ENCODE measurements at places on chromosomes 6 and 20.

GRCh38 chr20:56222201-56222600, 26.3 kb upstream of the MC3R start:
- no peak for DNase-seq

DNA sequence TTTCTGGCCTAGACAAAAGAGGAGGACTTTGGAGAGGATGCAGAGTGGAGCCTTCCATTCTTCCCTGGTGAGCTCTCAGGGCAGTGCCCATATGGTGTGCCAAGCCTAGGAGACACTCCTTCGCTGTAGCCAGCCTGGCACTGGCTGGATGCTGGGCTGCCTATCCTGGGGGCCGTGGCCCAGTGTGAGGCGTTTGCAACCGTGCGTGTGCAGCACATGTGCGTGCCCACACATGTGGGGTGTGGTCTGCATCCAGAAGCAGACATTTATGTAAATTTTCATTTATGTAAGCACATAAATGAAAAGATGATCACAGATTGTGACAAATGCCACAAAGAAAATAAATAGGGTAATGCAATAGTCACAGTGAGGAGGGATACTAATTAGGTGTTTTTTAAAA, 35.8 kb upstream of the ZNF831 start:
- no peak for DNase-seq

GRCh38 chr6:41597246-41598000, 40.8 kb upstream of the MDFI start:
- DNase-seq = no peak

- DNase-seq = no peak
Measured at GRCh38 chr20:58340853-58341252, 31.3 kb downstream of the RAB22A start.

GRCh38 chr6:127971945-127972391, 71.1 kb upstream of the THEMIS start:
- peak; percentile 14 for DNase-seq

DNA sequence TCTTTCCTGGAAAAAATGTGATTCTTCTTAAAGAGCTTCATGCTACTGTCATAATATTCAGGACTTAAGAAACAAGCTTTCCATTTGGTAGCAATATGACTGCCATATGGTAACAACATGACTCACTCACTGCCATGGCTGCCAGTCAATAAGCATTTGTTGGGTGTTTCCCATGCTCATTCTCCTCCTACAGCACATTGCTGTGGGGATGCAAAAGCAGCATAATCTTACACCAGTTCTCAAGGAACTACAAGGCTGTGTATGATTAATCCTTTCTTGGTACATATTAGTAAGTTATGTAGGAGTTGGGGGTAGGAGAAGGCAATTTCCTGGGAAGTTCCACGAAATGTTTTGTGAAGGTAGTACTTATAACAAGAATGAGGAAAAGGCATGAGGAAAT, 76.7 kb downstream of the CEP162 start:
- no peak for DNase-seq

DNA sequence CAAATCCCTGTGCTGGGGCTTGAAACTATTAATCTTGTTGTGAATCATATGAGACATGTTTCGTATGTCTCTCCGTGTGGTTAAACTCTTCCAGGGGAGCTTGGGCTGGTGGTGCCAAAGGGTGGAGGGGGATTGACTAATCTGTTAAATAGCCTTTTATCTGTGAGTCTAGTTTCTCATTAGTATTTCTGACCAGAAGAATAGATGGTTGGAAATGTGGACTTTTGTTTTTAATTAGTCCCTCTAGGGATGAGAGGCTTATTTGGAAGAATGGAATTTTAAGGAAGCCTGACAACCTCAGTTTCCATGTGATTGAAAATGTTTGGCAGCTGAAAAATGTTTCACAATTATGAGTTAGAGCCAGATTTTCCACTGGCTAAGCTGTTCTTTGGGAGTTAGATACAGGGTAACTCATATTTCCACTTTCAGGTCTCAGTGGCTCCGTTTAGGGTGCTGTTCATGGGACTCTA, 117.3 kb downstream of the BCKDHB start:
- no peak for DNase-seq

DNA sequence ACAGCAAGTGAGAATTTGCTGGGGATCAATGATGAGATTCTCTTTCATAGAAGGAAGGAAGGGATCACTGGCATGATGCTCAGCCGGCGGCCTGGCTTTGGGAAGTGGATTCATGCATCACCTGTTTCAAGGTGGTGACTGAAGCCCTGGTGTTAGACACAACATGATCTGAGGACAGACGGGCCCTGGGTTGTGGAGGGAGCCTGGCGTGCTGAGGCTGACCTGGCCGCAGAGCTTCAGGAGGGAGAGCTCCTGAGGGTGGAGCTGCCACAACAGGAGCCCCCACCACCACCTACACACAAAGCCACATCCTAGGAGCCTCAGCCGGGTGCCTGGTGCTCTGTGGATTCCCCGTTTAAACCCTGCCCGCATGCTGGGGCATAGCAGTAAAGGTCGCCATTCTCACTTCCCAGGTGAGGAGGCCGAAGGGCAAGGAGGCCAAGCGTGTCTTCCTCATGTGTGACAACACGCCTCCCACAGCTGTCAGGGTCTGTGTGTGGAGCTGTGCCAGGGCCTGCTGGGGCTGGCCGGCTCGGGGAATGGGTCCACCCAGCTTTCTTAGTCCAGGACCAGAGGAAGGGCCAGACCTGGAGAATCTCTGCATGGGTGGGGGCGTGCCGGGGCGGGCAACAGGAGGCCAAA, 107.0 kb downstream of the ERMARD start:
- no peak for DNase-seq

DNA sequence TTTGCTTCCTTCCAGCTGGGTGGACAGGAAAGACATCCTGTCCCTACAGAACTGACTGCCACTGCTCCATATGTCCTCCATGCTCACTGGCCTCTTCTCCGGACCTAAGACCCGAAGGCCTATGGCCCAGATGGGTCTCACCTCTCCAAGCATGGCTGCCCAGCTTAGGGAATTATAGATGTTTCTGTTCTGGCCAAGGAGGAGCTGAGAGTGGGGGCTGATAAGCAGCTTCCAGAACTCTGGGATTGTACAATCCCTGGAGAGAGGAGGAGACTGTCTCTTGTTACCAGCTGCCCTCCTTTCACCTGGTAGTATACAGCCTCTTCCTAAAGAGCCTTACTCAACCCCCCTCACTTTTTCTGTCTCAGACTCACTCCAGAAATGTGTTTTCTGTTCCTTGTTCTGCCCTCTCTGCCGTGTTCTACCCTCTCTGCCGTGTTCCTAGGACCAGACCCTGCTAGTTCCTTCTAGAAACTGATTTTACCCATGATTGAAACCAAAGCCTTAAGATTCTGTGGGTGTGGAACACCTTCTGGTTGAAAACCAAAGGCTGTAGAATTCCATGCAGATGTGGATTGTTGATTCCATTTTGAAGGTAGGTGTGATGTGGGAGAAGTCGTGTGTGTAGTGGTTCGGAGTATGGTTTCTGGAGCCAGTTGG, 28.7 kb downstream of the ANKS1A start:
- DNase-seq = no peak

DNA sequence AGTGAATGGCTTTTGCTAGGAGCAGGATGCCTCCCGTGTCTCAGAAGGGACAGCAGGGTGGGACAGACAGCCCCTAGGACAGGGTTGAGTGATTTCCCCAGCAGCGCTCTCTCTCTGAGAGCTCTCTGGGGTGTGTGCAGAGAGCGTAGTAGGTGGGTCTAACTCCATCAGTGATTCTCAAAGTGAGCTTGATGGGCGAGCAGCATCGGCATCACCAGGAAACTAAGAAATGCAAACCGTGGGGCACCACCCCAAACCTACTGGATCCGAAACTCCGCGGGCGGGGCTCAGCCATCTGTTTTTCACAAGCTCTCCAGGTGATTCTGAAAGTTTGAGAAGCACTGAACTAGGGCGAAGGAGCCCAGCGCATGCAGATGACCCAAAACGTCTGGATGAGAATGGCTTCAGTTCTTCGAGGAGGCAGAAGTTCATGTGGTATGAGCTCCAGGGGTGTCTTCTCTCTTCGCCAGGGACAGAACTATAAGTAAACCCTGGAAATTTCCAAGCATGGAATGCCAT, 119.6 kb upstream of the RNF24 start:
- no peak for DNase-seq

DNA sequence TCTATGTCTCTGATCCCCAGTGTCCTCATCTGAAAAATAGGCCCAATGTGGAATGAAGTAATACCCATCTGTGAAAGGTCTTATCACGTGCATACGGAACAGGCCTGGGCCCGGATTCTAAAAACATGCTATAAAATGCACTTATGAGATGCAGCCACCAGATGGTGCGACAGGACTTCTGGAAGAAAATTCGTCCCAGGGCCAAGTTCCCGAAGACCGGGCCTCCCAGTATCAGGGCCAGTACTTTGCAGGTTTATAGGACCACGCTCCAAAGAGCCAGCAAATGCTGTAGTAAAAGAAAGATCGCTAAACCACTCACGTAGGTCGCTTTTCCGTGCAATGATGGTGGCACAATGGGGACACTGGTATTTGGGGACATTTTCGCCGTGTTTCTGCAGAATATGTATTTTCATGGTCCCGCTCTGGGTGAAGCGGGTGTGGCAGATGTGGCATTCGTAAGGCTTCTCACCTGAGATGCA, 10.6 kb downstream of the CTCFL start:
- no peak for DNase-seq

DNA sequence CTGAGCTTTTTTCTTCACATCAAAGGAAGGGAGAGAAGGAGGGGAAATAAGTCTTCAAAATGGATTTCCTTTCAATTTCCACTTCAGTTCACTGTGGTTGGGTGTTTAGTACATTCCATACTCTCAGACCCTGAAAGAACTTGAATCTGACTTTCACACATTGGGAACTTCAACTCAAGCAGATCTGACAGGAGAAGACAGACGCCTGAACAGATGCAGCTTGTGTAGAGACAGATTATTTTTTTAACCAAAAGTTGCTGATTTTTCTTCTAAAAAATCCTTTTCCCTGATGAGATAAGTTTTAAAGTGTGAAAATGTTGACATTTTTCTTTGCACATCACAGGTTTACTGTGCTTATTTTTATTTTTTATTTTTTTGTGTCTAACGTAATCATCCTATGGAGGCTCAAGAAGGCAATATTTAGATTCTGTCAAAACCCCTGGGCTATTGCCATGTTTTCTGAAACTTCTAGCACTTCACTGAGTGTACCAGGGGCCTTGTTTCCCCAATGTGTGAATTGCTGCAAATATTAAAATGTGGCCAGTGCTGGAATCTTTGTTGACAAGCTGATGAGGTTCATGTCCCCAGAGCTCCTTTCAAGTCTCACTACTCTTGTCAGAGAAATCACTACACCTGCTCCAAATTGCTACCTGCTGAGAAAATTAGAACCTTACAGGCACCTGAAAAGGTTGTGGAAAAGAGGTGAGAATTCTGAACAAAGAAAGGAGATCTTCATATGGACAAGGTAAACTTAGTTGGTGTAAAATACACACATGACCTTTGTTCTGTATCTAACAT, 214.8 kb upstream of the BTBD3 start:
- no peak for DNase-seq

- no peak for DNase-seq
Measured at GRCh38 chr6:108946695-108947094, 98.5 kb downstream of the ARMC2 start.

DNA sequence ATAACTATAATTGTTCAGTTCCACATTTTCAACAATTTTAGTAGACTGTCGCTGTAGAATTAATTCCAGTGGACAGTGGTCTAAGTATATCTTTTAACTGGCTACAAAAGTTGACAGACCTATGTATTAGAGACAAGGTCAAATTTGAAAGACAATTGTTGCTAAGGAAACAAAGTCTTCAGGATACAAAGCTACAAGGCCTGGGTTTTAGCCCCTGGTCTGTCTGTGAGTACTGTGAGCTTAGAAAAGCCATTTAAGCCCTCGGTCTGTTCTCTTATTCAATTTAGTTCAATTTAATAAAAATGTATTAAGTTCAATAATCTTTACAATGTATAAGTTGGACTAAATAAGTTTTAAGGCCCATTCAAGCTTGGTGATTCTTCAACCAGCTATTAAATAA, 352.5 kb downstream of the HDGFL1 start:
- no peak for DNase-seq

GRCh38 chr6:116012471-116012949, 48.2 kb downstream of the FRK start:
- DNase-seq = no peak

- DNase-seq = no peak
Measured at GRCh38 chr6:149031859-149032598, 285.2 kb downstream of the UST start.

- DNase-seq = no peak
Measured at GRCh38 chr6:130514712-130515111, 148.9 kb downstream of the TMEM200A start.

GRCh38 chr20:55514531-55514930, 490.8 kb downstream of the CBLN4 start:
- no peak for DNase-seq

DNA sequence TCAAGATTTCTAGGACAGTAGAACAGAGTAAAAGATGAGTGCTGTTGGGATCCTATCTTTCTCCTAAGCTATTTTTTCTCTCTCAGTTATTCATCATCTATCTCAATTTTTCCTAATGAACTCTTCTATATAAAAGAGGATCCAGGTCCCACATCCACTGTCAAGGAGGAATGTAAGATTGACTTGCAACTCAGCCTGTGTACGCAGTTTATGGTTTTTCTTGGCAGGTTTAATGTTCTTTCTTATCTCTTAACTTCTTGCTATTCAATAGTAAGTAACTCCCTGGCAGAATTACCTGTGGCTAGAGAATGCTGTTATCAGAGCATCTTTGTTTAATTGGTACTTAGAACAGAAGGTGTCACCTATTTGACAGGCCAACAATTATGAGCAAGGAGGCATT, 60.8 kb downstream of the SLC16A10 start:
- no peak for DNase-seq

DNA sequence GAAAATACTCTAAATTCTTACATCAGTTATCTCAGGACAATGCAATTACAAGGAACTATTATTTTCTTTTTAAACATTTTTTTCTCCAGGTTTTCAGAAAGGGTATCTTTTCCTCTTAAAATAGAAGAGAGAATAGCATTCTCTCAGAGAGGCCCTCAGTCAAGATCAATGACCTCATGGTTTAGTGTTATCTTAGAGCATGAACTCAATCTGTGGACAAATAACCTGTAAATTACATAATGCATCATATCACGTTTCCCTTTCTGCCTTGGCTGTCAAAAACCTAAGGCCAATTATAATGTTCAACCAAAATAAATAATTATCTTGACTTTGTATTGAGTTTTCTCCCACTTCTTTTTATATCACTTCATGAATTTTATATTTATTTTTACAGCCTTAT, 202.2 kb downstream of the SLC24A3 start:
- no peak for DNase-seq

GRCh38 chr6:110310861-110311446, 47.2 kb downstream of the METTL24 start:
- DNase-seq = no peak

GRCh38 chr20:16710781-16711180, 19.0 kb upstream of the SNRPB2 start:
- no peak for DNase-seq

- peak; percentile 24 for DNase-seq
Measured at GRCh38 chr6:52362443-52363227, 684 bp downstream of the PAQR8 start.

- no peak for DNase-seq
Measured at GRCh38 chr20:36526521-36527011, 14.8 kb upstream of the MYL9 start.

- no peak for DNase-seq
Measured at GRCh38 chr6:92682516-92683398, 736.6 kb downstream of the EPHA7 start.

Data from activated CD8-positive, alpha-beta memory T cell treated with anti-CD3 and anti-CD28 coated beads for 1 hour (primary cell).